ENCODE measurements at places on chromosomes 1 and 21.

DNA sequence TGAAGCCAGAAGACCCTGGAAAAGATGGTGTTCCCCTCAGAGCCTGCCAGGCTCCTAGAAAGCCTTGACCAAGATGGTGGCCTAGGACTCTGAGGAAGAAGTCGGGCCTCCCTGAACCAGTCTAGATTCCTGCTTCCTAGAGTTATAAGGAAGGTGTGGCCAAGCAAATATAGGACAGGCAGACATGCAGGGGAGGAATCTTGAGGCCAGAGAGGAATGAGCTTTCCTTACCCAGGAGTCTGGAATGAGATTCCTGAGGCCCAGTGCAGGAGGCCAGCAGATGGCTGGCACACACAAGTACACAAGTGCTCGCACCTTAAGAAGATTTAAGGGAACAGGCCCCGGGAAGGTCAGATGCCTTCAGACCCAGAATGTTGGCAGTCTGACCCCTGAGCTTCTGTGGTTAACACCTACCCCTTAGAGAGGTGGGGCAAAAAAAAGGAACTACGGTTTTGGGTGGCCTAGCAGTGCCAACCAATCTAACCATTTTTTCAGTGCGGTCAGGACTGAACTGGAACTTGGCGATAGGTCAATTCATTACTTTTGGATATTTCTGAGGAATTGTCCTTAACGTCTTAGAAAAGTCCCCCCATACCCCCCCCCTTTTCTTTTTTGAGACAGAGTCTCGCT is 73.3 kb downstream of the MDM4 start:
- no peak for DNase-seq

DNA sequence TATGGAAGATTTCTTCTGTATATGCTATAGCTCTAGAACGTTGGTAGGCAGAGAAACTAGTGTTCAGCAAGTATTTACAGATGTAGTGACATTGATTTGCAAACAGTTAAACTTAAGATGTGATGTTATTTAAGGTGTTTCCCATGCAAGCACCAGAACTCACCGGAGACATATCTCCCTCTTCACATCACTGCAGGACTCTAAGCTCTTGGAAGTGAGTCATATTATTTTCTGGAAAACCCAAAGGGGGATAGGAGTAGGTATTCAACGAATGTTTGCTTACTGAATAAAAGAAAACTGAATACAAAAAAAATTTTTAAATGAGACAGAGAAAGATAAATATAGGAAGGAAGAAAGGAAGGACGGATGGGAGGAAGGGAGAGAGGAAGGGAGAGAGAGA is 25.0 kb downstream of the RGS4 start:
- no peak for DNase-seq

DNA sequence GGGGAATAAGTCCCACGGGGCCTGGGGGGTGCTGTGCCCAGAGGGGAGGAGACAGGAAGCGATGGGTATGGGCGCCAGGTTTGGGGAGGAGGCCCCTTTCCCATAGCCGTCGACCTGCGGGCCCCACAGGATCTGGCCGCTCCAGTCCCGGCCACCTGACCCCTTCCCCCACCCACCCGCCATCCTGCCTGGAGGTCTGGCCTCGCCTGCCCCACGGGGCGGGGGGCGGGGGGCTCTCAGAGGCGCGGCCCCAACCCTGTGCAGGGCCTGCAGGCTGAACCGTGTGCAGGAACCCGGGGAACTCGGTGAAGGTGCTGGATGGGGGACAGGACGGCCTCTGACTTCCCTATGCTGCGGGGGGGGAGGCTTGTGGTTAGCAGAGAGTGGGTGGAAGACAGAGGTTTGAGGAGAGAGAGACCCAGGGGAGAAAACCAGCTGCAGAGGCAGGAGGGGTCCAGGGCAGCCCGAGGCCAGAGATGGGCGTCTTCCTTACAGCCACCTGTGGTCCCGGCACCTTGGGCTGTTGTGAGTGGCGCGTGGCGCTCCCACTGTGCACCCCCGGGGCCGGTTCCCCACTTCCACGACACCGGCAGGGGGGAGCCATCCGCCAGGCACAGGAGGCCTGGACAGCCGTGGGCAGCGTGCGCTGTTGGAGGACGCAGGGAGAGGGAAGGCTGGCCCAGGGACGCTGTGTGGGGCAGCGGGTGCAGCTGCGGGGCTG is 2.5 kb upstream of the TNFRSF18 start:
- no peak for DNase-seq

GRCh38 chr1:1602304-1602967 is 2.5 kb upstream of the FNDC10 start:
- DNase-seq = no peak

DNA sequence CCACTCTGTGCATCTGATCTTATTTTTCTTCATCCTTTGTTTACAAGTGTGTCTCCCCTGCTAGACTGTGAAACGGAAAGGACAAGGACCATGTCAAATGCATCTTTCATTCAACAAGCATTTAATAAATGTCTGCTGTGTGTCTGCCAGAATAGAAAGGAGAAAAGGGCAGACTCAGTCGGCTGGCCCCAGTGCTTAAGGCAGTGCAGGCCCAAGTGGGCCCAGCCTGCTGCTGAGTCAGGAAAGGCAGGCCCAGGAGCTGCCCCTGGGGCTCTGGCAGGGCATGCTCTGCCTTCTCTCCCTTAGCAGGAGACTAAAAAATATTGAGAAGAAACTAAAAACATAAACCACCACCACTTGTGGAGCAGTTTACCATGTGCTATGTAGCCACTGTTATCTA is 38.1 kb downstream of the PLEKHA6 start:
- no peak for DNase-seq
